Left lung (tissue), 14 donors: ENCODE measurements at places on chromosomes 6 and 20. TPM values are rescaled to one million over a fixed set of nuclear protein-coding genes. Genes with fewer than 3 reads are reported as not detected.

LATS1 gene
- 33.9 TPM for polyA plus RNA-seq

TTK gene
- polyA plus RNA-seq: 17.4 TPM

FAM83B gene
- polyA plus RNA-seq: 4.1 TPM

OR11A1 gene
- polyA plus RNA-seq: not detected

RPS18 gene
- 3,808 TPM for polyA plus RNA-seq

PPP1R3G gene
- 0.96 TPM for polyA plus RNA-seq

FAM217A gene
- 4.8 TPM for polyA plus RNA-seq

LY6G6D gene
- not detected for polyA plus RNA-seq

SYNDIG1 gene
- polyA plus RNA-seq: 7.8 TPM

HSPA1L gene
- polyA plus RNA-seq: 3.7 TPM

DLL1 gene
- polyA plus RNA-seq: 7.6 TPM

GRCh38 chr6:45990162-45990561, 25.5 kb downstream of the CLIC5 start:
- no peak for DNase-seq

DNA sequence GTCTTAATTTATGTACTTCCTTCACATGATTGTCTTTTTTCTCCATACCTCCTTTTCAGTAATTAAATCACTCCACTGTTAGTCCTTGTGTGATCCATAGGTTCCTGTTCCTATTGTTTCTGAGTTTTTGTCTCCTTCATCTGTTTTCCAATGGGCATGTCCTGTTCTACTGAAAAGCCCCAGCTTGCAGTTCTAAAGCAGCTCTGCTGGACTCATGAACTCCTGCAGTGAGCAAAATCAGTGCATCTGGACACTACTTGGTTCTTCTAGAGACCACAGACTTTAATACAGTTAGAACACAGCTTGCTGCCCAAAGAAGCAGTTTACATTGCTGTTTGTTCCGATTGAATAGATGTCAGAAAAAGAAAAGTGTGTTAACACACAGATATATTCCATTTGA, 593.3 kb upstream of the HS3ST5 start:
- DNase-seq: no peak

GRCh38 chr6:158805698-158806377, 13.3 kb downstream of the EZR start:
- DNase-seq: no peak

DNA sequence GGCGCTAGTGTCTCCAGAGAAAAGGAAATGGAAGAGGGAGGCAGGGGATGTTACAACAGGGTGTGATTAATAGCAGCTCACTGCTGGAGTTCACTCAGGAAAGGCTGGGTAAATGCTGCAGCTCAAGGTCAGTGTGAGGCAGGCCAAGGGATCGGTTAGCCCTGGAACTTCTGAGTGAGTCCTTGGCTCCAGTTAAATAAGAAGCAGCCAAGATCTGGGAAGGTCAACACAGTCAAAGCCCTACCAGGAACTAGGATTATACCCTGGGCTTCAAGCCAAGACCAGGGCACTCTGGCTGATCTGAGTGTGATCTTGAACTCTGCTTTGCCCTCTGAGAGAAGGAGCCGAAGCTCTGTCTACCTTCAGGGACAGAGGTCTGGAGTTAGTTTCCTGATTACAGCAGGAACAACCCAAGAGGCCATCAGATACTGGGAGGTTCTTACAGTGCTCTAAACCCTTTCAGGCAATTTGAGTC, 44.3 kb downstream of the TPD52L1 start:
- no peak for DNase-seq

- DNase-seq: no peak
These were observed 332.5 kb downstream of the TFAP2A start for GRCh38 chr6:10082385-10082784.

GRCh38 chr6:317060-317447, 24.8 kb downstream of the DUSP22 start:
- DNase-seq: no peak

DNA sequence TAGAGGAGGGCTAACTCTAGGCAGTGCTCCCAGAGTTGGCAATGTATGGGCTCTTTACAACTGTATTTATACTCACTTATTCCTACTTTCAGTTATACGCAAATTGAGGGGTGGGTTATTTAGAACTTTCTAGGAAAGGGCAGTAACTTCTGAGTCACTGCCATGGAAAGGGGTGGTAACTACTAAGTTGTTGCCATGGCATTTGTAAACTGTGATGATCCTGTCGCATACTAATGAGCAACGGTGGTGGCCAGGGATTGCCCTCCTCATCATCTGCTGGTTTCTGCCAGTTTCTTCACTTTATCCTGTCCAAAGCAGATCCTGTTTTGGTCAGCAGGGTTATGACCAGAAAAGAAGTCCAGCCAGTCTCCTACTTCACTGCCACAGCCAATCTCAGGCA, 95.5 kb upstream of the PTPRT start:
- DNase-seq: no peak

DNA sequence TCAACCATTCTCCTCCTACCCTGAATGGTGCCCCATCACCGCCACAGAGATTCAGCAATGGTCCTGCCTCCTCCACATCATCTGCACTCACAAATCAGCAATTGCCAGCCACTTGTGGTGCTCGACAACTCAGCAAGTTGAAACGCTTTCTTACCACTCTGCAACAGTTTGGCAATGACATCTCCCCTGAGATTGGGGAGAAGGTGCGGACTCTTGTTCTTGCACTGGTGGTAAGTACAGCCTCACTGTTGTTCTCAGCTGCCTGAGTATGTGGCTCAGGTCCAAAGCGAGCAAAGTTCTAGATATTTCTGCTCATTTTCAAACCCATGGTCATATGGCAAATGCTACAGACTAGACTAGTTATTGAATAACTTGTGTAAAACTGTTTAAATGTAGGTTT, 51.0 kb upstream of the C20orf144 start:
- DNase-seq: no peak

- DNase-seq: no peak
These were observed 819 bp upstream of the MTRF1L start for GRCh38 chr6:153003366-153003690.

DNA sequence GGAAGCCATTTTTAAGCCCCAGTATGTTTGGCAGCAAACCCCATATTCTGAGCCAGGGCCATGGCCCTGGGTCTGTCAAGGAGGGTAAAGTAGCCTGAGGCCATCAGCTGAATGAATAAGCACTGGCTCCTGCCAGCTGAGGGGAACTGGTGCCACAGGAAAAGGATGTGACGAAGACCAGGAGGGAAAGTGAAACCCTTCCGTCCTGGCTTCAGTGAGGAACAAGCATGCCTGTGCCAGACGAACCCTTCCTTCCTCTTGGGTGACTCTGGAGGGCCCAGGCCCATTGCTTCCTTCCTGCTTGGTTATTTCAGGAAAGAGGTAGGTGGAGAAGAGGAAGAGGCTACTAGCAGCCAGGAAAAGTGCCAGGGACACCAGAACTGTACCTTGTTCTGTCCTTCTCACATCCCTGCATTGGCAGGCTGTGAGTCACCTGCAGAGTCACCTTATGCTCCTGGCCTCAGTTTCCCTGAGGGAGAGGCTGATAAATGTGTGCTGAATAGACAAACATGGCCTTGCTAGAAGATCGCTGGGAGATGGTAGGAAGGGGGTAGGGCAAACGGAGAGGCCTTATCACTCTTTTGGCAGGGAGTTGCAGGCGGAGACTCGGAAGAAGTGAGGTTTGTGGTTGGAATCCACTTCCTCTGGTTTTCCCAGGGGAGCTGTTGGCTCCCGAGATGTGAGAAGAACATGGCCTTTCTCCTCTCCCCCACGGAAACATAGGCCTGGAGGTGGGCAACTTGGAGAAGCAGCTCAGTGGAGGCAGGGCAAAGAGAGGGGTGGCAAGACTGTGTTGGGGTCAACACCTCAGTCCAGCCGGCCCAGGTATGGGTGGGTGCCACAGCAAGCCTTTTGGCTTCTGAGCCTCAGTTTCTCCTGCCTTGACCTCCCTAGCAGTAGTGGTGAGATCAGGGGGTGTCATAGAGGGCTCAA, 37.4 kb downstream of the COX4I2 start:
- DNase-seq: no peak

DNA sequence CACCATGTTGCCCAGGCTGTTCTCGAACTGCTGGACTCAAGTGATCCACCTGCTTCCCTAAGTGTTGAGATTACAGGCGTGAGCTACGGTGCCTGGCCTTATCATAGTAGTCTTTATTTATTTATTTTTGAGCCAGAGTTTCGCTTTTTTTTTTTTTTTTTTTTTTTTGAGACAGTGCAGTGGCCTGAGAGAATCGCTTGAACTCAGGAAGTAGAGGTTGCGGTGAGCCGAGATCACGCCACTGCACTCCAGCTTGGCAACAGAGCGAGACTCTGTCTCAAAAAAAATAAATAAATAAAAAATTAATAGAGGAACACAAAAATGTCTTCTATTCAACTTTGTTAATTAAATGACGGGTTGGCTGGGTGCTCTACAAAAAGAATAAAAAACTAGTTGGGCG, 12.9 kb downstream of the MAPRE1 start:
- no peak for DNase-seq

GRCh38 chr6:18383441-18383840, 3.7 kb upstream of the RNF144B start:
- DNase-seq: no peak

GRCh38 chr6:34072727-34073126, 73.2 kb downstream of the GRM4 start:
- DNase-seq: no peak

DNA sequence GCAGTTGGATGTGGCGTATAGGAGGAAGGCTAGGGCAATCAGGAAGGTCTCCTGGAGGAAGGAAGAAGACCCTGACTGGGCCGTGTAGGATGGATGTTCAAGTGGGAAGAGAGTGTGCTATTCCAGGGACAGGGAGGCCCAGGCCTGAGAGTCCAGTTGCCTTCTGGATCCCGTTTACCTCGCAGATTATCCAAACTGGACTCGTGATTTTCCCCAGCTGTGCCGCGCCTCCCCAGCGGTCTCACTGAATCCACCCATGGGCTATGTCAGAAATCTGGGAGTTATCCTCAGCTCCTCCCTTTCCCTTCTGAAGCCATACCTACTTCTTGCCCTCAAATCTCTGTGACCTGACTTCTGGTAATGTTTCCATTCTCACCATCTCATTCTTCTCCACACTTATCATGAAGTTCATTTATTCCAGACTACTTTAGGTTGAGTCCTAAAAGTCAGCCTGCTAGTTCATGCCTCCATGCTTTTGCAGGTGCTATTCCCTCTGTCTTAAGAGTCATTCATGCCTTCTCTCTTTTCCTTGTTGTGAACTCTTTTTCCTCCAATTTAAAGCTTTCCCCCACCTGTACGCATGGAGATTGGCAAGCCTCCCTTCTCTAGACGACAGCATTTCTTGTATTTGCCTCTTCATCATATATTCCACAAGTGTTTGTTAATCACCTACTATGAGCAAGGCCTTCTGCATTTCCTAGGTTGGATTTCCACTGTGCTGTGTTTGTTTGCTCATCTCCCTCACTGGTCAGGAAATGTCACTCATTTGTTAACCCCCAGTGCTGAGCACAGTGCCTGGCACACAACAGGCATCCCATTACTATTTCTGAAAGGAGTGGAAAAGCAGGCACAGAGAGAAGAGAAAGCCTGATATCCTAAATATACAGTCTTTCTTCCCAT, 2.7 kb downstream of the SDCBP2 start:
- DNase-seq: no peak

DNA sequence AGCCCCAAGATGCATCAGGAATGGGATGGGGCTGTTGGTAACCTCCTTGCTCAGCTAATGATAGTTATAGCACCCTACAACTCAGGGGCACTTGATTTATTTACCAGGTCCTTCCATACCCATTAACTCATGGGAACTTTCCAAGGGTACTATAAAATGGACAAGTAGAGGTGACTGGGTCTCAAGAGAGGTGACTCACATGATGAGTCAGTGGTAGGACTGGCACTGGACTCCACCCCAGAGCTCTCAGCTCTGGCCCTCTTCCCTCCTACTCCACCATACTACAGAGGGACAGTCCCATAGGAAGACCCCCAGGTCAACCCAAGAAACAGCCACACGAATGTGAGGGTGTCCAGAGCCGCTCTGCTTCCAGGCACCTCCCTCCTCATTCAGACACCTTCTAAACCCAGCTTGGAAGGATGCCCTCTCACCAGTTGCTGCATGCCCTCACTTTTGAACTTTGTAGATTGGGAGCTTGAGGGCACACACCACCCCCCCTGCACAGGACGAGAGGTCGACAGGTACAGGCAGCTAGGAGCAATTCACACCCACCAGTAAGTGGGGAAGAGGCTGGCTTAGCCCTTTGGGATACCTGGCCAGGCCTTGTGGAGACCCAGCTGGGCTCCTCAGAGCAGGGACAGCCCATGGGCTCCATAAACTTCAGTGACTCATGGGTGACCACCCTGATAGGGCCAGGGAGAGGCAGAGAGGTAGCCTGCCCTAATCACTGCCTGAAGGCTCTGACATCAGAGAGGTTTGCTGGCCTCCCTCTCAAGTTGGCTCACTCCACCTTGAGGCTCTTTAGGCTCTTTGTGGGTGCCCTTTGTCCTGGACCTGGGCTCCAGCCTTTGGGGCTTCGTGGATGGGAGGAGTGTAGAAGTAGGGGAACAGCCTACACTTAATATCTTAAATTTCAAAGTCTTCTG, 81.6 kb upstream of the MLN start:
- DNase-seq: peak; percentile 47

GRCh38 chr6:1322696-1323219, 10.9 kb downstream of the FOXQ1 start:
- DNase-seq: no peak

DNA sequence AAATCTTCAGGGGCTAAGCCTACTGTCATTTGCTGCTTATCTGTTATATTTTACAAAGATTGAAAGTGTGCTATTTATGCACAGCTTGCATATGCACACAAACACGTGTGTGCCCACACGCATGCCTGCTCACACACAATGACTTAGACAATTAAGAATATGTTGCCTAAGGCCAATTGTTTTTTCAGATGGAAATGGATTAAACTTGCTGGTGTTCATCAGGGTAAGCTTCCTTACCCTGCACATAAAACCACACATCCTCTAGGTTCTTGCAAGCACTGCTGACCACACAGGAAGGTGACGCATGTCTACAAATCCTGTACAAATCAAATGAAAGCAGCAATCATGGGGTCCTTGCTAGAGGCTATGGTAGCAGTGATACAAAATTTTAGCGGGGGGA, 58.4 kb downstream of the GJA10 start:
- no peak for DNase-seq

- no peak for DNase-seq
These were observed 56.2 kb upstream of the BMP6 start for GRCh38 chr6:7669742-7670141.

DNA sequence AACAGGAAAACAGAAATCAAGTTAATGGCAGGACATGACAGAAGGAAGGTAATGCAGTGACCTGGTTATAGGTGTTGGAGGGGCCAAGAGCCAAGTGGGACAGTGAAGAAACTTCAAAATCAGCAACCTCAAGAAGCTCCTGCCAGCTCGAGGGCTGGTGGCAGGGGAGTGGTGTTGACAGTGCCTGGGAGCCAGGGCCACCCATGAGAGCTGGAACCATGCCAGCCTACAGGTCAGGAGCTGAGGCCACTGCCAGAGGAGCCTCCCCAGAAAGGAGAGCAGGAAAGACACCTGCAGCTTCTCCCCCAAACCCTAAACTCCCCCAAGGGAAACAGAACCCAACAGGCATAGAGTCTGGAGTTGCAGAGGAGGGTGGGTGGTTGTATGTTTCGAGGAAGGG, 262.1 kb downstream of the LRFN2 start:
- no peak for DNase-seq
